ENCODE measurements at places on chromosomes 6 and 20.

- no peak for DNase-seq
These were observed 124.1 kb upstream of the RPS6KA2 start for GRCh38 chr6:166751051-166751595.

DNA sequence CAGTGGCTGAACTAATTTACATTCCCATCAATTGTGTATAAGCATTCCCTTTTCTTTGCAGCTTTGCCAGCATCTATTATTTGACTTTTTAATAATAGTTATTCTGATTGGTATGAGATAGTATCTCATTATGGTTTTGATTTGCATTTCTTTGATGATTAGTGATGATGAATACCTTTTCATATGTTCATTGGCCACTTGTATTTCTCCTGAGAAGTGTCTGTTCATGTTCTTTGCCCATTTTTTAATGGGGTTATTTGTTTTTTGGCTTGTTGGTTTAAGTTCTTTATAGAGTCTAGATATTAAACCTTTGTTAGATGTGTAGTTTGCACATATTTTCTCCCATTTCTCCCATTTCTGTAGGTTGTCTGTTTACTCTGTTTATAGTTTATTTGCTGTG is 16.6 kb downstream of the CENPW start:
- no peak for DNase-seq

DNA sequence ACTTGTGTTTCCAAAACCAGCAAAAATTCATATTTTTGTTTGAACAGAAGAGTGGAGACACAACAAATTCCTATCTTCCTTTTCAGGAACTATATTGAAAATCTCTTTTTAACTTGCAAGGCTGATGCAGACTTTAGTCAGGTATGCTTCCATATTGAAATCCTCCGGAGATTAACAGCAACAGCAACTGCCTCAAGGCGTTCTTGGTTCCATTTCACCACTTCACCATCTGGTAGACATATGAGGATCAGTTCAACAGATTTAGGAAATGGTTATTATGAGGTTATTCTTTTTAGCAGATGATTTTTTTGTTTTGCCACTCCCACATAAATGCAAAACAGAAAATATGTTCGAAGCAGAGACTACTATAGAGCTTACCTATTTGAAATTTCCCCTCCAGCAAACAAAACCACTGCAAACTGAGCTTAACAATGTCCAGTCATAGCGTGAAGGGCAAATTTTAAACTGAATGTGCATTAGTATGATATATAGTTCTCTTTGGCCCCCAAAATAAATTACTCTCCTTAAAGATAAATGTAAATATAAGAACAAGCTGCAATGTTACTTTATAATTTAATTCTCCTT is 520.5 kb upstream of the ADGRB3 start:
- no peak for DNase-seq

DNA sequence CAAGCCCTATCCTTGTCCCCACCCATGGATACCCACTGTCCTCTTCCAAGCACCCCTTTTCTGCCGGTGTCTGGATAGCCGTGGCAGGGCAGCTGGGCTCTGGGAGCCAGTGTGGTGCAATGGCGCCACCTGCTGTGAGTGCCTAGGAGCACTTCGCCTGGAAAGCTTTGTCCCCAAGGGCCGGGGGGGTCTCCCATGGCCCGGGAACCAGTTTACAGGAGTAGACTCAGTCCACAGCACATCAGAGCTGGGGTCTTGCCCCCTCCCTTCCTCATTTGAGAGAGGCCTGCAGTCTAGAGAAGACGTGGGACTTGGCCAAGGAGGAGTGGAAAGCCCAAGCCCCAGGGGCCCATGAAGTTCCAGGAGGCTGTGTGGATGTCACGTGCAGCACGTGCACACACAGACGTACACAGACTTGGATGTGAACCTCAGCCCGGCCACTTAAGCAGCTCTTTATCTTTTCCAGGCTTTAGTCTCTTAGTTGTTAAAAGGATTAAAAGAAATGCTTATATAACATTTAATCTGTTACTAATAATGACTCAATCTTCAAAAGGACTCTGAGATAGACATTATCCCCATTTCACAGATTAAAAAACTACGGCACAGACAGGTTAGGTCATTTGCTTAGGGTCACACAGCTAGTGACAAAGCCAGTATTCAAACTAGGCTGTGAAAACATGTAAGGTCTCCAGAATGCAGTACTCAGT is 40.9 kb upstream of the CDH22 start:
- DNase-seq, result no peak

GRCh38 chr6:101454106-101454676 is 60.7 kb downstream of the GRIK2 start:
- no peak for DNase-seq

DNA sequence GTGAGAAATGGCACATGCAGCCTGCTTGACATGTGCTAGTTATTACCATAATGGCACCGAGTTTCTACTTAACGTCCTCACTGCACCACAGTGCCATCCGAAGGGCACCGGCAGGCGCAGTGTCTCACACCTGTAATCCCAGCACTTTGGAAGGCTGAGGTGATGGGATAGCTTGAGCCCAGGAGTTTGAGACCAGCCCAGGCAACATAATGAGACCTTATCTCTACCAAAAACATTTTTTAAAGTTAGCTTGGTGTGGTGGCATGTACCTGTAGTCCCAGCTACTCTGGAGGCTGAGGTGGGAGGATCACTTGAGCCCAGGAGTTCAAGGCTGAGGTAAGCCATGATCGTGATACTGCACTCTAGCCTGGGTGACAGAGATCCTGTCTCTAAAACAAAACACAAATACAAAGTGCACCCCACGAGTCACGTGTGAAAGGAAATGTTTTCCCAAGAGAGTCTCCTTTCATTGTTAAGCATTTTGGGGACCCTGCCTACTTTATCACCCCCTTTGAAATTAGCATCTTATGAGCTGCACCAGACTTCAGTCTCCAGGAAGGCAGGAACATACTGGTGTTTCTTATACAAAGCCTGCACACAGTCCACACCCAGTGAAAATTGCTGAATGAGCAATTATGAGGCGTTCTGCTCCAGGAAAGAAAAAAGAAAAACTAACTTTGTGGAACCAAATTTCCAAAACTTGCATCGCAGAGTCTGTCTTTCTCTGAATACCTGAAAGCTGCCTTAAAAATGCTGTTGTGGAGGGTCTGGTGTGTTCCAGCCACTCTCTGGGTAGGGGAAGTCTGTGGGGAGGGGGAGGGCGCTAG is 47.1 kb upstream of the FOXQ1 start:
- DNase-seq, result no peak

DNA sequence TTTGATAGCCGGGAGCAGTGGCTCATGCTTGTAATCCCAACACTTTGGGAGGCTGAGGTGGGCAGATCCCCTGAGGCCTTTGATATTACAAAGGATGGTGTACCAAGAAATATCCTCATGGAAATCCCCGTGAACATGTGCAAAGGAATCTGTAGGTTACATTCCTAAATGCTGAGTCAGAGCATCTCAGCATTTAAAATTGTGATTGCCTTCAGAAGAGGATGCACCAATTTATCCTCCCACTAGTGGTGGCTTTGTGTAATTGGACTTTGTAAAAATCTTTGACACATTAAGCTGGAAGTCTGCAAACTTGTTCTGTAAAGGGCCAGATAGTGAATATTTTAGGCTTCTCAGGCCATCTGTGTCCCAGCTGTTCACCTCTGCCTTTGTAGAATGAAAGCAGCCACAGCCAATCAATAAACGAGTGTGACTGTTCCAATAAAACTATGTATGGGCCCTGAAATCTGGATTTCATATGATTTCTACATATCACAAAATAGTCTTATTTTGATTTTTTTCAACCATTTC is 11.8 kb downstream of the TMEM14B start:
- peak; percentile 87 for DNase-seq

DNA sequence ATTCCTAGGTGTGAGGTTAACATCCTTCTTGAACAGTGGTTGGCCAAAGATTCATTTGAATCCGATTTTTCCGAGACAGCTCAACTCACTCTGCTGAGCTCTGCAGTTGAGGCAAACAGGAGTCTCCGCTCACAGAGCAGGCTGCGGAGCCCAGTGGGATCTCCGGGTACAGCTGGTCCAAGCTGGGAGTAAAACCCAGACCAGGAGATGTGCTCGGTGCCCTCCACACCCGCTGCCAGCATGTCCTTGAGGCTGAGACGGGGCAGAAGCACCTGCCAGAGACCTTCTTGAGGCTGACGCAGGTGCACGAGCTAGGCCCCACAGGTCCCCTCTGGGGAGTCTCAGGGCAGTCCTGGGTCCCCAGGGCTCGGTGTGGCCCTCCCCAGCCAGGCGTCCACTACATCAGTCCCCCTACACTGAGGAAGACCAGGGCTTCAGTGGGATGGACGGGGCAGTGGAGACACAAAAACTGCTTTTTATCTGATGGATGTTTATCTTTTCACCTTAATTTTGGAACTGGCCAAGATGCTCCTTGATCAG is 119.0 kb downstream of the AGPAT4 start:
- no peak for DNase-seq

GRCh38 chr6:115272311-115272710 is 788.4 kb downstream of the FRK start:
- no peak for DNase-seq

DNA sequence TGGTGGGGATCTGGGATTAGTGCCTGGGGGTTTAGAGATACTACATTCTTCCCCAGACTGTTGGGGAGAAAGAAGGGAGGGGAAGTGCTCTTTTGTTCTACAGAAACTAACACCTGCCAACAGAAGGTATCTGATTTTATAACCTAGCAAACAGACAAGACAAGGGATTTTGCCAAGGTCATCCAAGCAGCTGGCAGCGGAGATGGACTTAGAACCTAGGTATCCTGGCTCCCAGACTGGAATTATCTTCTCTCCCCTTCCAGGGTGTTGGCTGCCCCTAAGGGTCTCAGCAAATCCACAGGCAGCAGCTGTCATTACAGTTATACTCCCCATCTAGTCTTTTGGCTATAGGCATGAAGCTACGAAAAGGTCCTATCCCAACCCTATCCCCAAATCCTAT is 8.4 kb downstream of the SDC4 start:
- no peak for DNase-seq

DNA sequence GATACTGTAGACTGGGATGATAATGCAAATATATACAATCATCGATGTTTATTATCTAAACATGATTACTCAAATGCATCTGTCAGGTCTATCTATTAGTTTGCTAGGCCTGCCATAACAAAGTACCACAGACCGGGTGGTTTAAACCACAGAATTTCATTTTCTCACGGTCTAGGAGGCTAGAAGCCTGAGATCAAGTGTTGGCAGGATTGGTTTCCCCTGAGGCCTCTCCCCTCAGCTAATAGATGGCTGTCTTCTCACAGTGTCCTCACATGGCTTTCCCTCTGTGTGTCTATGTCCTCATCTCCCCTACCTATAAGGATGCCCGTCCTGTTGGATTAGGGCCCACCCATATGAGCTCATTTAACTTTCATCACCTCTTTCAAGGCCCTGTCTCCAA is 512.6 kb upstream of the SLC35B3 start:
- DNase-seq, result no peak

GRCh38 chr6:100774681-100775080 is 106.4 kb downstream of the ASCC3 start:
- no peak for DNase-seq

DNA sequence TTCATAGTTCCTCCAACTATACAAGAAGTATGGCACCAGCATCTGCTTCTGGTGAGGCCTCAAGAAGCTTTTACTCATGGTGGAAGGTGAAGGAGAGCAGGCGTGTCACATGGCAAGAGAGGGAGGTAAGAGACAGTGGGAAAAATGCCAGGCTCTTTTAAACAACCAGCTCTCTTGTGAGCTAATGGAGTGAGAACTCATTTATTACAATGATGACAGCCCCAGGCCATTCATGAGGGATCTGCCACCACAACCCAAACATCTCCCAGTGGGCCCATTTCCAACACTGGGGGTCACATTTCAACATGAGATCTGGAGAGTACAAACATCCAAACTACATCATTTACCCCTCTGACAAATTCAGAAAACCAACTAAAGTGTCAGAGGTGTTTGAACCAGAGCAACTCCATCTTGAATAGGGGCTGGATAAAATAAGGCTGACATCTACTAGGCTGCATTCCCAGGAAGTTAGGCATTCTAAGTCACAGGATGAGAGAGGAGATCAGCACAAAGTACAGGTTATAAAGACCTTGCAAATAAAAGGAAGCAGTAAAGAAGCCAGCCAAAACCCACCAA is 2.2 kb upstream of the UBD start:
- DNase-seq, result no peak

Measured in astrocyte of the cerebellum (primary cell).